ENCODE measurements at places on chromosomes 7 and 10.

GRCh38 chr10:97069576-97070362 is 116.0 kb downstream of the SLIT1 start:
- no peak for DNase-seq

DNA sequence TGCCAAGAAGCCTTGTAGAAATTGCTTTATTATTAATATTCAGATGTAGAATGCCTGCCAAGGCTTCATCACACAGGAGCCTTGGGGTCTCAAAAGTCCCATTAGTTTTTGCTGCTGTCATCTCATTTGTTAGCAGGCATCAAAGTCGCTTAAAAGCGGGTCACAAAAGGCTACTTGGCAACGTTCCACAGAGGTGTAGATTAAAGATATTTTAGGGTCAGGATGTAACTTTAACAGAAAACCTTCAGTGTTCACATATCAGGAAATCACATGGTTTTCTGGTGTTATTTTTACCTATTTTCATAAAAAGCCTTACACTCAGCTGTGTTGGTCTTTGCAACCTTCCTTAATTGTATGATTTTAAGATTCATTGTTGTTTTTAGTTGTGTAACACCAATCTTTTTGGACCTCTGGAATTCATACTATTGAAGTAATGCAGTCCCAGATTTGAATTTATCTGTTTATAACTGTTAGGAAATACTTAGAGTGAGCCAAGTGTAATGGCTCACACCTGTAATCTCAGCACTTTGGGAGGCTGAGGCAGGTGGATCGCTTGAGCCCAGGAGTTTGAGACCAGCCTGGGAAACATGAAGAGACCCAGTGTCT is 65.3 kb downstream of the TET1 start:
- DNase-seq: no peak

GRCh38 chr7:66626331-66626934 is 2.2 kb upstream of the KCTD7 start:
- peak; percentile 58 for DNase-seq

DNA sequence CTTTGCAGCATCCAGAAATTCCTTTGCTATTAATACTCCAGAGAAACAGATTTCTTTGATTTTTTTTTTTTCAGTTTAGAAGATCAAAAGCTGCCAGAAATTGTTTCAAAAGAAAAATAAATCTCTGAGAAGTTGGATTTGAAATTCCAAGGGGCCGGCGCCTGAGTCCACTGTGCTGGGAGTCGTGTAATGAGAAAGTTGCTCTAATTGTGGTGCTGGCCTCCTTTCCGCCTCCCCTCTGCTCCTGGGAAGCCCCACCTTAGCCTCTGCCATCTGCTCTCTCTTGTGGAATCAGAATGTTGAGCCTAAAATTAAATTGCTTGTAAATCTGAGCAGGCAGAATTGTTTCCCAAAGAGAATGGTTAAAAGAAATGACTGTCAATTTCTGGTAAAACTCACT is 93.3 kb downstream of the EMX2 start:
- no peak for DNase-seq

DNA sequence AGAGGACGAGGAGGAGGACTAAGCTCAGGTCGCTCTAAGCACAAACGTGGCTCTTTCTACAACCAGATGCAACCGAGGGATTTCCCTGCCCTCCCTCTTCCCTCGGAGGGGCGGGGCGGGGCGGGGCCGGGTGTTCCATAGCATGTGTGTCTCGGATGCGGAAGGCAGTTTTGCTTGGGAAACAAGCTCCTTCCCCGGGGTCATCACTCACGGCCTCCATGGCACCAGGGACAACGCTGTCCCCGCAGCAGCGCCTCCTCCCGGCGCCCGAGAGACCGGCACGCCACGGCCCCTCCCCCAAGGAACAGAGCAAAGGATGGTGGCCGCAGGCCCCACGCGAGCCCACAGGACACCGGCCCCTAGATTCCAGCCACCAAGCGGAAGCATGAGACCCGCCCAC is 110.5 kb downstream of the PAXIP1 start:
- no peak for DNase-seq

- no peak for DNase-seq
These were observed 570.5 kb upstream of the SEMA3D start for GRCh38 chr7:85757348-85757747.

DNA sequence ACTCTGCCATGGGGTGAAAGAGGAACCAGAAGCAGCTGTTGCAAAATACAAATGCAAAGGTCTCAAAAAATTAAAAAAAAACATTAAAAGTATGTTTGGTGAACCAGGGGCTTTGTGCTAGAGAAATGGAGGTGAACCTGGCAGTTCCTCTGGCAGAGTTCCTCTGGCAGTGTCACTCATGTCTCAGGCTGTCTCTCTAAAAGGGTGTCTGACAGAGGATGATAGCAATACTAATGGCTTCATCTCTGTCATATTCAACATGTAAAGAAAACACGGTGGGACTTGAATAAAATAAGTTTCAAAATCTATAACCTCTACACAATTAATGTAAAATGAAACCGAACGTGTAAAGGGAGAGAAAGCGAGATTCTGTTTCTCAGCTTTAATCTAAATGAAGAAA is 375.7 kb upstream of the VWC2 start:
- DNase-seq: no peak

- DNase-seq: no peak
These were observed 96.5 kb upstream of the MACROH2A2 start for GRCh38 chr10:69955897-69956740.

DNA sequence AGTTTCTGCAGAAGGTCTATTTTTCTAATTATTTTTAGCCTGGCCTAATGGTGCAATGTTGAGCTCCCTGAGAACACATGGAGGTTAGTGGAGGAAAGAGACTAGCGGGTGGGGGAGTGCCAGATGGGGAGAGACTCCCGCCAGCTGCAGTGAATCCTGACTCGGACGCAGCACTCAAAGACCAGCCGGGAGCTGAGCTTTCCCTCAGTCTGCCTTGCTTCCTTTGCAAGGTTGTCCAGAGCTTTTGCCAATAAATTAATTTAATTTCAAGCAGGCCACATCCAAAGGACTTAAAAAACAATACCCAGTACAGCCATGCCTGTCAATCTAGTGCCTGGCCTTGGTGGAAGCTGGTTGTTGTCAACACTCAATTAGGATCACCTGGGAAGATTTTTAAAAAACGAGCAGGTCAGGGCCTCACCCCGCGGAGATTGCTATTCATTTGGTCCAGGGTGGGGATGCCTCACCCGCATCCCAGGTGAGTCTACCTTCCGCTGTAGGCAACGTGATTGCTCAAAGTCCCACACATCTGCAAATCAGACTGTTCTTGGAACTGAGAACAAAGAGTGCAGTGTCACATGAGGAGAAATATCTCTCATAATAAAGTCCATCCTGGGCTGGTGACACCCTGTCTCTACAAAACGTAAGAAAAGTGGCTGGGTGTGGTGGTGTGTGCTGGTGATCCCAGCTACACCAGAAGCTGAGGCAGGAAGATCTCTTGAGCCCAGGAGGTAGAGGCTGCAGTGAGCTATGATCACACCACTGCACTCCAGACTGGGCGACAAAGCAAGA is 4.0 kb downstream of the CLRN3 start:
- no peak for DNase-seq

All from fibroblast of skin of abdomen (primary cell).